ENCODE measurements at places on chromosomes 5 and 9. TPM values are rescaled to one million over a fixed set of nuclear protein-coding genes. Genes with fewer than 3 reads are reported as not detected.

DNA sequence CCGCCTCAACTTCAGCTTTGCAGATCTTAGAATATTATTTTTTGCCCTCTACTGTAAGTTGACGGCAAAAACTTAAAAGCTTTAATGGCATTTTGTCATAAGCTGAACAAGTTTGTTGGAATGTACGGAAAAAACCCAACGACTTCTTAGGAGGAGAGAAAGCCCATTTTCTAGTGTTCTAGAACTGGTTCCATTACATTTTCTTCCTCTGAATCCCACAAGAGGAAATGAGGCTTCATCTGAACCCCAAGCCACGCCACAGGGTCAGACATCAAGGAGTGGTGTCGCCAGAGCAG, 113.7 kb downstream of the LHFPL2 start:
- no peak for DNase-seq

DNA sequence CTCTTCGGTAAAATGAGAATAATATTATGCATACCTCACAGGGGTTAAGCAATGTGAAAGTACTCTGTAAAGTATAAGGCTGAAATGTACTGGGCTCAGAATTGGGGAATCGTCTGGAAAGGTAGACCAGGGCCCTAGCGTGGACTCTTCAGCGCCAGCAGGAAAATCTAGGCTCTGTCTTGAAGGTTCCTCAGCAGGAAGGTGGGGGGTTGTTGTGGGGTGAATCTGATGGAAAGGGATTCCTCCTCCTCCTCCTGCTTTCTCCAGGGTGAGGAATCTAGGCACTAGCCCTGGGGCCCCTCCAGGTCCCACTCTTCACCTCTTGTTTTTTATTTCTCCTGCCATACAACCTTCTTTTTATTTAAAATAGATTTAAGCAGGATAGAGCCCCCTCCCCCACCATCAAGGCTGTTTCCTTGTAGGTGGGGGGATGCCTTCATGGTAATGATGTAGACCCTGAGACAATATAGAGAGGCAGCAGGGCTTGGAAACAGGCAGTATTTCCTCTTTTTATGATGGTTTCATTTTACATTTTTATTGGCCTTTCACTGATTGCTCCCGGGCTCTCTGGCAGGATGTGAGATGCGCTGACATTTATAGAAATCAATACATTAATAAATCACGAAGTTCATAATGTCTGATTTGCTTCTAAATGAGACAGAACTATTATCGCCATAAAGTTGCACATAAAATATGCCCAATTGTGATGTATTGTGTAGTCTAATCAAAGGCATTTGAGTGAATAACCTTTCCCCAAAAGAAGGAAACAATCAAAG, 78.9 kb upstream of the GABRP start:
- DNase-seq, result peak; percentile 32

DNA sequence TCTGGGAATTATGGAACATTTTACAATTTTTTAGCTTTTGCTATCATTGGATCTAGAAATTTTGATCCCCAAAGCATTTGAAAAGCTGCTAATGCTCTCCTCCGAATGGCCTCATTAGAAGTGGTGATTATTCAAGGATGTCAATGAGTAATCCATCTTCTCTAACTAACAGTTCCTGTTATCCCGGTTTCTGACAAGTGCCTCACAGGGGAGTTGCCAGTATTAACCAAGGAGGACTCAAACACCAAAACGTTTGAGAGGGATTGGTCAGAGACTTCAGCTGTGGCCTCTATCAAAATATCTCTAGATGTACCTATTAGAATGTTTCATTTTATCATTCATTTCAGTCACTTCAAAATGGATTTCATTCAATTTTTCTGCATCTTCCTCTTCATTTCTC, 208.3 kb upstream of the ITGA1 start:
- no peak for DNase-seq

DNA sequence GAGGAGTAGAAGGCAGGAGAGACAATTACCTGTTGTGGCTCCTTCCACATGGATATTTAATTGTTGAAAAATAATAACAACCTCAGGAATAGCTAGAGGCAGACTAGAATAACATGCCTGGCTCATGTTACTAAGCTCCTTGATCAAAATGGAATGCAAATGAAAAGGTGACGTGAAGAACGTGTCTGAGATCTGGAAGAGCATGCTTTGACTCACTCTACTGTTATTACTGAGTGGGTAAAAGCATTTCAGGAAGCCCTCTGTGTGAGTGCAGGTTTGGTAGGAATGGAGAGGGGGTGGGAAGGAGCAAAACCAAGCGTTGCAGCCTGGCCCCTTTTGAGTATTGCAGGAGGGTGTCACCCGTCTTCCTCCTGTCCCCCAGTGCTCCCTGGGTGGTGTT, 84.8 kb downstream of the EQTN start:
- no peak for DNase-seq

DNA sequence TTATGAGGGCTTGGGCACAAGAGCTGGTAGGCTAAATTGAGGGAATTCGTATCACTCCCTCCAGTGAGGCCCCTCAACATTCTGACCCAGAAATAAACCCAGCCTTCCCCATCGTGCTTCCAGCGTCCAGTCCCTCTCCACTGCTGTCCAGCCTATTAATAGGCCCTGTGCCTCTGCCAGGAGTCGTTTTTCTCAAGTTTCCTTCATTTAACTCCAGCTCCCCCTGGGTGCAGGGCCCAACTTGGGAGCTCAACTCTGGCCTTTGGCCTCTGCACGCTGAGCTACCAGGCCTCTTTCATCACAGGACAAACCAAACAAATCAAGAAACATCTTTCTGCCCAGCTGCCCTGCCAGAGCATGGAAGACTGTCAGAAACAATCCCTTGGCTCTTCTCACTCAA, 10.0 kb downstream of the HBEGF start:
- DNase-seq, result no peak

GRCh38 chr5:126419102-126419501, 4.1 kb upstream of the GRAMD2B start:
- no peak for DNase-seq

DNA sequence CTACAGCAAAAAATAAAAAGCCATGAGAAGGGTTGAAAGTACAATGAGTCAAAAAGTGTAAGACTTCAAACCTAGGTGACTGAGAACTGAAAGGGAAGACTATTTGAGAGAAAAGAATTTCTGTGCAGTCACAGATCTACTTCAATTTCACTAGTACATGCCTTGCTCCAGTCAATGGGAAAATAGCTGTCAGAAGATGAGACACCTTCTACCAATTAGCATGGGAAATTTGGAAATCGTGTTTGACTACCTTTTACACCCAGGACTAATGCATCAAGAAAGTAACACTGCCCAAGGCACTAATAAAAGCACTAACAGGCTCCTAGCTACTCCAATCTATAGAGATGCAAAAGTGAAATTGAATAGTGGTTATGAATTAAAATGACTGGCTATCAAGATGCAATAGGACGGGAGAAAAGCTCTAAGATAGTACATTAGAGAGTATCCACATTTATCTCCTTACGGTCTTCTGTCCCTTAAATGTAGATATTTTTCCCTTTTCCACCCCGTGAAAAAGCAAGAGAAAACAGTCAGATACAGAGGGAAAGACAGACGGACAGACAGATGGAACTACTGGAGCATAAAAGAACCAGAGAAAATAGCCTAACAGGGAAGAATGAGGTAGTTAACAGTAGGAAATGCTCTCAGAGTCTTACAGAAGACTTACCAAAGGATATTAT, 15.2 kb downstream of the ERP44 start:
- DNase-seq, result no peak

- DNase-seq, result peak; percentile 88
Measured at GRCh38 chr5:168528521-168529373, at the start of gene FBLL1. TSS of gene FBLL1 (plus strand) at chr5:168529305. CDS start at chr5:168529505, 200 bp downstream.

- DNase-seq, result peak; percentile 84
Measured at GRCh38 chr5:139686706-139687441, 38.7 kb downstream of the CXXC5 start.

DNA sequence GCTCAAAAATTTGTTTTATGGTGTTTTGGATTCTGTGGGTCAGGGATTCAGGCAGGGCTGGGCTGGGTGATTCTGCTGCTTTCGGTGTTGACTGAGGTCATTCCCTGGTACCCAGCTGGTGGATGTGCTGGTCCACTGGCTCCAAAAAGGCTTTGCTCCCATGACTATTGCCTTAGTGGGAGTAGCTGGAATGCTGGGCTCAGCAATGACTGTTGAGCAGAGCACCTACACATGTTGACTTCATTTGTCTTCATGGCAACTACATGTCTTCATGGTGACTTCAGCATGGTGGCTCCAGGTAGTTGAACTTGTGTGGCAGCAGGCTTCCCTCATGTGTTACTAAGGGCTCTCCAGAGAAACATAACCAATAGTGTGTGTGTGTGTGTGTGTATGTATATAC, 297.2 kb downstream of the DOCK8 start:
- no peak for DNase-seq

- DNase-seq, result no peak
Measured at GRCh38 chr9:124621371-124622328, 114.5 kb upstream of the NR5A1 start.

- no peak for DNase-seq
Measured at GRCh38 chr5:113340537-113340936, 94.3 kb downstream of the TSSK1B start.

DNA sequence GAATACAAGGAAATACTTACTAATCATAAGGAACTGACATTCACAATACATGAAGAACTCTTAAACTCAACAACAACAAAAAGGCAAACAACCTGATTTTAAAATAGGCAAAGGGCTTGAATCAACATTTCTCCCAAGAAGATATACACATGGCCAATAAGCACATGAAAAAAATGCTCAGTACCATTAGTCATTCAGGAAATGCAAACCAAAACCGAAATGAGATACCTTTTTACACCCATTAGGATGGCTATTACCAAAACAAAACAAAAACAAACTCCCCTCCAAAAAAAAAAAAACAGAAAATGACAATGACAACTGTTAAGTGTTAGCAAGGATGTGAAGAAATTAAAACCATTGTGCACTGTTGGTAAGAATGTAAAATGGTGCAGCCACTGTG, 104.1 kb upstream of the ZNF462 start:
- DNase-seq, result no peak

GRCh38 chr9:97365634-97366033, 46.3 kb upstream of the TDRD7 start:
- DNase-seq, result no peak

- peak; percentile 83 for DNase-seq
Measured at GRCh38 chr9:117411547-117411946, 3.3 kb downstream of the ASTN2 start.

DNA sequence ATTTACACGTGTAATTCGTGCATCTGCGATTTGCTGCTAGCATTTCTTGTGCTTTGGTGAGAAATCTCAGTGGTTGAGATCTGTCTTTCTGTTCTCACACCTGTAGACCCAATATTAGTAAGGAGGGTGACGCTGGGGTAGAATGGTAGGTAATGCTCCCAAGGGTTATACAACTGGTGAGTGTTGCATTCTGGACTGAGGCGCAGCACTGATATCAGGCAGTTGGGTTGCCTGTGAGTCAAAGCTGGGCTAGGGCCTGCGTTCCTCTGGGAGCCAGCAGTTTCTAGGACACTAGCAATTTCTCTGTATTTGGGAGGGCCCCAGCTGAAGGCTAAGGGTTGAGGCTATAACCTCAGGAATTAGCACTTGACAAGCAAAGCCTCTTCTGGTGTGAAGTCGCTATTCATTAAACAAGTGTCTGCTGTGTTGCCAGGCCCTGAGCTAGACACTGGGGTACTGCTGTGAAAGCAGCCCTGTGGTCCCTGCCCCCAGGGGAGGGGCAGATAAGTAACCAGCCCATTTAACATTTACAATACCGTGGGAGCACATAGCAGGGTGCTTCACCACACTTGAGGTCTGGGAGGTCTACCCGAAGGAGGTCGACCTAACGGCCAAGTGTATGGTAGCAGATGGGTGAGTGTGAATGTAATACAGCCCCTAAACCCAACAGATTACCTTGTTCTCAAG, 28.7 kb downstream of the LARP1 start:
- DNase-seq, result no peak

DNA sequence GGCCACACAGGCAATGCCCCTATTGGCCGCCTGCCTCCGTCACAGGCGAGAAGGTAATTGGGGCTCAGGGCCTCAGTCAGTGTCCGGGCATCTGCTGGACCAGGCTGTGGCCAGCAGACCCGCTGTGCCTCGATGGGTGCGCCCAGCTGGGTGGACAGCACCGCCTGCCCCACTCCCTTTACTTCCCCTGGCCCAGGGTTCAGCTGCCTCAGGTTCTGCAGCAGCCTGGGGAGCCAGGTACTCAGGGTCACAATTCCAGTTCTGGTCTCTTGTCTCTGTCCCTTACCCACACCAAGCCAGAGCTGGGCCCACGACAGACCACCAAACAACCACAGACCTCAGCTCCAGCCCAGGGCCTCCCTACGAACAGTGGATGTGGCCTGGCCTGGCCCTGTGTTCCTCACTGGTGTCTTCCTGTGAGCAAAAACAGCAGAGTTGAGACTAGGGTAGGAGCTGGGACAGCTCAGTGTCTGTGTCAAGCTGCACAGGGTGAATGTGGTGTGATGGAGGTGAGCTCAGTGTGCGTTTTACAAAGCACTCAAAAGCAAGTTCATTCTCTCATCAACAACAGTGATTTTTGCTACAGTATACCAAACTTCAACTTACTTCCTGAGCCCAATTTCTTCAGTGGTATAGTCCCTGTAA, 33.4 kb upstream of the SUSD3 start:
- DNase-seq, result no peak

- no peak for DNase-seq
Measured at GRCh38 chr5:77937015-77937908, 161.1 kb upstream of the TBCA start.

DNA sequence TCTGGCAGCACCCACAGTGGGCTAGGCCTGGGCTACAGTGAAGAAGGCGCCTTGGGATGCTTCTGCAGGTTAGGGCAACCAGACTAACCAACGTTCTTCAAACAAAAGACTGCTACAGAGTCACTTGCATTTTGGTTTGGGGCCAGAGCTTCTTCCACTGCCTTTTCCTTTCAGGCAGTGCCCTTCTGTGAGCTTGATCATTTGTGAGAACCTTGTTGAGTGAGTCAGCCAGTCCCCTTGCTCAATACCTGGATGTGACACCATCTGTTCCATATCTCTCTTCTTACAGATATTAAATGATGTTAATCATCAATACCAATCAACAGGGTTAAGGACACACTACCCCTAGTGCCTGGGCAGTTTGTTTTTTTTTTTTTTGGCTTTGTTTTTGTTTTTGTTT, 46.5 kb upstream of the VDAC1 start:
- no peak for DNase-seq

DNA sequence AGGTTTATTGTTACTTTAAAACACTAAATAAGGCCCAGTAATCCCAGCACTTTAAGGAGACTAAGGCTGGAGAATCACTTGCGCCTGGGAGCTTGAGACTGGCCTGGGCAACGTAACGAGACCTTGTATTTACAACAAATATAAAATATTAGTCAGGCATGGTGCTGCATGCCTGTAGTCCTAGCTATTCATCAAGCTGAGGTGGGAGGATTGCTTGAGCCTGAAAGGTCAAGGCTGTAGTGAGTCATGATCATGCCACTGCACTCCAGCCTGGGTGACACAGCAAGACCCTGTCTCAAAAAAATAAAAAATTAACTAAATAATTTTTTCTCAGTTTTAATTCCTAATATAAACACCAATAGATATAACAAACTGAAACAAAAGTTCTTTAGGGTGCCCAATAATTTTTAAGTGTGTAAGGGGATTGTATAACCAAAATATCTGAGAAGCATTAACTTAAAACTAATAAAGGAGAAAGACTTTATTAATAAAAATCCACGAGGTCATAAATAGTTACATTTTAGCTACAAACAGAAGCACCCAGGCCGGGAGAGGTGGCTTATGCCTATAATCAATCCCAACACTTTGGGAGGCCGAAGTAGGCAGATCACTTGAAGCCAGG, 32.7 kb downstream of the FAM13B start:
- DNase-seq, result no peak

Gene TSSK1B
- not detected for total RNA-seq

Gene WHRN
- 10.6 TPM for total RNA-seq

Gene FEM1C
- 11.0 TPM for total RNA-seq

Gene ARHGEF39
- 21.4 TPM for total RNA-seq

Gene STPG3
- not detected for total RNA-seq

Gene LHX2
- 0.33 TPM for total RNA-seq

Gene PLAC8L1
- 0.44 TPM for total RNA-seq

All from H7 (cell line).